Gastroesophageal sphincter (tissue), 4 donors: ENCODE measurements at places on chromosomes 7 and 10.

DNA sequence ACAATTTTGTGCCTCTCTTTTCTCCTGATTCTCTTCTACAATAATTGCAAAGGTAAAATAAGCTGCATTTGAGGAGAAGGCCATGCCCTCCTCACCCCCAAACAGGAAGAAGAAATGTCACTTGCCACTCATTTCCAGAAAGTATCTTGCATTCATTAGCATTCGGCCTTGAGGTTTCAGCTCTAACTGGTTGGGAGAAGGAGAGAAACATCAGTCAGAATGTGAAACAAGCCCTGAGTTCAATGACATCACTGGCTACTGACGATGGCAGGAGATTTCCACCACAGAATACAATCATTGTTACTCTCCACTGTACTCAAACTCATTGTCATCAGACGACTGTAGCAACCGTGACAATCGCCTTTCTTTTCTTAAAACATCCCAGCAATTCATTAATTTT lies 72.8 kb downstream of the PRKCQ start:
- H3K4me3 ChIP-seq, result no peak overlapping the region
- no peak for ATAC-seq
- H3K27ac ChIP-seq, result no peak overlapping the region
- no peaks in the 10 kb centered on the region for H3K4me1 ChIP-seq
- H3K36me3 ChIP-seq, result no peaks in the 10 kb centered on the region

- H3K27ac ChIP-seq, result no peak overlapping the region
- no peak overlapping the region for H3K4me3 ChIP-seq
- H3K36me3 ChIP-seq, result no peaks in the 10 kb centered on the region
- H3K4me1 ChIP-seq, result no peaks in the 10 kb centered on the region
Measured at GRCh38 chr7:109391240-109391639, 821.6 kb downstream of the DNAJB9 start.

DNA sequence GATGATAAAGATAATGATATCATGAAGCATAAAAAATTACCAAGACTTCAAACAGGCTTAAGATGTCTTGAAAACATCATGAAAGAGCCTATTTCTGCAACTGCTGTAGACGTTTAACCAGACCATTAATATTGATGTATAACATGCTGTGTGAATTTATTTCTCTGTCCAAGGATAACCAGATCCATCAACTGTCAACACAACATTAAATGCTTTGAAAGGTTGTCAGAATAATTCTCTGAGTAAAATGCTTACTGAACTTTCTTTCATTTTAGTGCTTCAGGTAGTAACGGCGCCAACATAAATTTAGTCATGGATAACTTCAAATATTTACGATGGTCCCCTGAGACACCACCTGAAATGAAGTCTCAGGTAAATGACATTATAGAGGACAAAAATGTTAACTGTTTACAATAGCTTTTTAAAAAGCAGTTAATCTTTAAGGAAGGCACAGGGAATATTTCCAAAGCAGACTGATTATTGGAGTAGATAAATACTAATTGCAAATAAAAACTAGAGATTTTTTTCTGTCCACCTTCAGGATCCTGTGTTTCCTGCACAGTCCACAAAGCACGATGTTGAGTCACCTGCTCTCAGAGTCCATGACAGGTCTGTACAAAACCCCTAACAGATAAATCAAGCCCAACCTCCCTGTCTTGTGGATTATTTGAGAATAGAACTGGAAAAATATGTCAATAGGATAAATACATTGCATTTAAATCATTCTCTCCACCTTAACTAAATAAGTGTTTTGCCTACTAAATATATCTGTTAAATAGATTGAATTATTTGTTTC lies 1213.2 kb downstream of the XPNPEP1 start:
- no peaks in the 10 kb centered on the region for H3K27me3 ChIP-seq
- no peak for ATAC-seq
- no peak overlapping the region for H3K4me3 ChIP-seq
- H3K4me1 ChIP-seq, result no peaks in the 10 kb centered on the region
- no peaks in the 10 kb centered on the region for H3K36me3 ChIP-seq
- H3K27ac ChIP-seq, result no peak overlapping the region

DNA sequence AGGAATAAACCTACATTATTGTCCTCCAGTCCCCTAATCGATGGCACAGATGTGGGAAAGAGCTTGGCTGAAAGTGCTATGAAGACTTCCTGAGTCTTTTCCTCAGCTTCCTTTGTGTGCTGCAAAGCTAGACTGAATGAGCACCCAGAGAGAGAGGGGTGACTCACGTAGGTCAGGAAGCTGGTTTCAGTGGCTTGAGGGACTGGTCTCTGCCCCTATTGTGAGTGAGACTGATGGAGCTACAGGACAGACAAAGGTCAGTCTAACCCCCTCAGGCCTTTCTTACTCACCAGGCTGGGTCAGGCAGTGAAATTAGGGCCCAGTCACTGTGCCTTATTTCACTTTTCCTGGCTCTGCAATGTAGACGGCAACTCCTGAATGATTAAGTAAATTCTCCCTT lies 171.1 kb upstream of the GRB10 start:
- ATAC-seq, result peak; percentile 66
- no peaks in the 10 kb centered on the region for H3K27me3 ChIP-seq
- no peaks in the 10 kb centered on the region for H3K36me3 ChIP-seq
- no peak overlapping the region for H3K27ac ChIP-seq
- H3K4me3 ChIP-seq, result no peak overlapping the region

DNA sequence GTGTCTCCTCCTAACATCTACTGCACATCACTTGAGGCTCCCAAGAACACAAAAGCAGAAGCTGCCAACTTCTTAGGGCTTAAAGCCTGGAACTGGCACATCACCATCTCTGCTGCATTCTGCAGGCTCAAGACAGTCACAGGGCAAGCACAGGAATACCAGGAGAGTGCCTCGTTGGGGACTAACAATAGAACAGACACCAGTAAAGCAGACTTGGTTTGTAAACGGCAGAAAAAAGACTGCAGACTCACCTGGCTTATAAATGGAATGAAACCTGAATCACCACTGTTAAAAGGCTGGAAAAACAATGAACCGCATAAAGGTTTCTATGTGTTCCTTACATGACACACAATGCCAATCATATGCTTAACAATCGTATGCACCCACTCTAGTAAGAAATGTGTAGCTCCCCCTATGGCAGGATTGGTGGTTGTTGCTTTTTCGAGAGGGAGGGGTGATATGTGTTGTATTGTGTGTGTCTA lies 12.8 kb downstream of the RHEB start:
- no peaks in the 10 kb centered on the region for H3K27me3 ChIP-seq
- peaks cover 96% of the 10 kb centered on the region for H3K4me1 ChIP-seq
- peak overlapping the region; percentile 69 for H3K27ac ChIP-seq
- H3K4me3 ChIP-seq, result no peak overlapping the region
- peak; percentile 58 for ATAC-seq
- no peaks in the 10 kb centered on the region for H3K36me3 ChIP-seq

GRCh38 chr10:73092830-73093229 lies 3.8 kb downstream of the P4HA1 start:
- no peaks in the 10 kb centered on the region for H3K27me3 ChIP-seq
- H3K4me1 ChIP-seq, result peaks cover 10% of the 10 kb centered on the region
- ATAC-seq, result no peak
- H3K27ac ChIP-seq, result no peak overlapping the region
- H3K36me3 ChIP-seq, result no peaks in the 10 kb centered on the region

DNA sequence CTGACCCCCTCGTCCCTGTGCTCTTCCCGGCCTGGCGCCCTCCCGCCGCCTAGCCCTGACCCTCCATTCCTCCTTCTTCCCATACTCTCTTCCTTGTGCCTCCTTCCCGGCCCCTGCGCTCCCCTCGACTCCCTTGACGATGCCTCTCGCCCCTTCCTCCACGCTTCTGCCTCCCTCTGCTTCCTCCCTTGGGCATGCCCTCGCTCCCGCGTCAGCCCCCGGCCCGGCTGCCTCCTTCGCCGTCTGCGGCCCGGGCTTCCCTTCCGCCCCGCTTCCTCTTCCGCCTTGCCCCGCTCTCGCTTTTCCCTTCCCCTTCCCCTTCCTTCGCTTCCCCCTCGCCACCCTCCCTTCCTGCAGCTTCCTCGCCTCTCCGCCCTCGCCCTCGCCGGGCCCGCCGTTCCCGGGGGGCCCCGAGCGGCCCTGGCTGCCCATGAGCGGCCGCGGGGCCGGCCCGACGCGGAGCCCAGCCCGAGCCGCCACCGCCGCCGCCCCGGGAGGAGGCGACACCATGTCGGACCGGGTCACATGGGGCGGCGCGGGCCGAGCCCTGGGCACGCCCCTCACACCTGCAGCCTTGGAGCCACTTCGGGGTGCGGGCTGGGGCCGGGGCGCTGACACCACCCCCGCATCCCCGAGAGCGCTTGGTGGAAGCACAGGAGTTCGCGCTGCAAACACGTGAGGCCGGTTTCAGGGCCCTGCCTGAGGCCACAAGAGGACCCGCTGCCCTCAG lies at the start of gene FBXW4:
Gene FBXW4, minus strand, starts transcription at position 497 of the 730 bp plus-strand sequence. Its CDS starts 65 bp downstream, at position 432.
- H3K27me3 ChIP-seq, result no peaks in the 10 kb centered on the region
- peaks cover 50% of the 10 kb centered on the region for H3K4me1 ChIP-seq
- ATAC-seq, result peak; percentile 64

GRCh38 chr10:133445751-133446708 lies 7.7 kb upstream of the SCART1 start:
- no peaks in the 10 kb centered on the region for H3K4me1 ChIP-seq
- no peak overlapping the region for H3K4me3 ChIP-seq
- no peaks in the 10 kb centered on the region for H3K27me3 ChIP-seq
- ATAC-seq, result no peak
